ENCODE measurements at places on chromosomes 4 and X.

- no peak for DNase-seq
Observed at GRCh38 chr4:56410247-56411062, 23.2 kb upstream of the AASDH start.

- no peak for DNase-seq
Observed at GRCh38 chrX:147803948-147804347, 107.8 kb upstream of the FMR1 start.

- DNase-seq = no peak
Observed at GRCh38 chr4:76060506-76060905, 14.0 kb upstream of the ART3 start.

DNA sequence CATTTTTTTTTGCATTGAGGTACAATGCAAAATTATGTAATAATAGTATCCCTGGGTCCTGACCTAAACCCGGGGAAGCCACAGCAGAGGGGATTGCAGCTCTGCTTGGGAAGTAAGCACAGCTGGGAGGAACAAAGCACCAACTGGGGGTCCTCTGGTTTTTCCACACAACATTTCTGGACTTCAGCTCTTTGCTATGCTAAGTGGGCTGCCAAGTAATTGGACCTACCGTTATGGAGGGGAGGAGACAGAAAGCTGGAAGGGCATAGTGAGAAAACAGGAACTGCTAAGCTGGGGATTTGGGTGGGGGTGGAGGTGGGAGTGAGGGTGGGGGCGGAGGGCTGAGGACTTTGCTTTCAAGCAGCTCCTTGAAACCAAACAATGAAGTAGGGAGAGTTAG lies 183.3 kb downstream of the ZIC3 start:
- DNase-seq = no peak

Data from esophagus squamous epithelium (tissue), 5 donors.